ENCODE measurements at places on chromosomes 6 and 20.

DNA sequence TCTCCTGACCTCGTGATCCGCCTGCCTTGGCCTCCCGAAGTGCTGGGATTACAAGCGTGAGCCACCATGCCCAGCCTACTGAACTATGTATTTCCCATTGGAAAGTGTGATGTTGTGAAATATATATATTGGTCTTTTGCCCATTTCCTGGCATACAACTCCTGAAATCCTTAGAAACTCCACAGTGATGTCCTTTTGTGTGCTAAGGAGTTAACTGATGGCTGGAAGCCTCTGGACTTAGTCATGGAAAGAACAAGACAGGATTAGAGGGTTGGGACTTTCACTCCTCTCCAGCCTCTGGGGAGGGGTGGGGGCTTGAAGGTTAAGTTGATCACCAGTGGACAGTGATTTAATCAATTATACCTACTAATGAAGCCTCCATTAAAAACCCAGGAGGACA is 7.1 kb downstream of the PANK2 start:
- DNase-seq: no peak

DNA sequence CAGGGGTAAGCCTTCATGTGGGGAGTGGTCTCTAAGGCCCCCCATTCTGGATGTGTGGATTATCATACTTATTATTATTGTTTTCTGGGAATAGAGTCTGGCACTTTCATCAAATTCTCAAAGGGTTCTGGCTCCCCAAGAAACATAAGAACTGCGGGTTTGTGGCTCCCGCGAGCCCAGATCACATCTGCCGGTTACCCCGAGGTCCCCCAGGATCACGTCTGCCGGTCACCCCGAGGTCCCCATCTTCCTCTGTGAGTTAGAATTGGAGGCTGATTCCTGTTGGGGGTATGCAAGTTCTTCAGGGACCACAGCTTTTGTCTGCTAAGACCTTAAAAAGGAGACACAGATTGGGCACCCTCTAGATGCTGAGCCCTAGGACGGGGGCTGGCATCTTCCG is 116.7 kb upstream of the FRMD1 start:
- no peak for DNase-seq

DNA sequence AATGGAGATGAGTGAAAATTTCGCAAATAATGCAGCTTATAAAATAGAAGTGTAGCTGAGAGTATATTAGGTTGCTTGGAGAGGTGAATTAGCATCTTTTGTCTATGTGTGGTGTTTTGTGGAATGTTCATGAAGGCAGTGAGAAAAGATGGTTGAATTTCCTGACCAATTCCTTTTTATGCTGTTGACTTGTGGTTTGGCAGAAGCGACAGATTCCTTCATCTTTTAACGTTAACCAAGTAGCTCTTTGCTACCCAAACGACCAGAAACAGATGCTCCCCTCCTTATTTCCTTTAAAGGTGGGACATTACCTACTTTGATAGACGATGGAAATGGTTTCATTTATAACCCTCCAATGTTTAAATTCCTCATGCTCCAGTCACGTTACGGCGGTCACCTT is 390.5 kb downstream of the QKI start:
- no peak for DNase-seq

- DNase-seq: no peak
Measured at GRCh38 chr20:51631011-51631950, 88.8 kb upstream of the NFATC2 start.

GRCh38 chr6:57255451-57256169 is 33.5 kb upstream of the RAB23 start:
- DNase-seq: no peak

DNA sequence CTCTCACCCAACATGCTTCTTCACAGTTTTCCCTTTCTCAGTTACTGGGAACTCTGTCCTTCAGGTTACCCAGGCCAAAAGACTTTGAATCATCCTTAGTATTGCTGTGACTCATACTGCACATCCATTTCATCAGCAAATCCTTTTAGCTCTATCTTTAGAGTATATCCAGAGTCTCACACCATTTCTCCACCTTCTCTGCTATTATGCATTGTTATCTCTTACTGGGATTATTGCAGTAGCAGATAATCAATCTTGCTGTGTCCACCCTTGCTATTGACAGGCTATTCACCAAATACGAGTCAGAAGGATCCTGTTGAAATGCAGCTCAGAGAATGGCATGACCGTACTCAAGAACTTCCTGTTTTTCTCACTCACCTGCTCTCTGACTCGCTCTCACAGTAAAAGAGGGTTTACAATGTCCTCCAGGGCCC is 57.3 kb downstream of the BCKDHB start:
- no peak for DNase-seq

DNA sequence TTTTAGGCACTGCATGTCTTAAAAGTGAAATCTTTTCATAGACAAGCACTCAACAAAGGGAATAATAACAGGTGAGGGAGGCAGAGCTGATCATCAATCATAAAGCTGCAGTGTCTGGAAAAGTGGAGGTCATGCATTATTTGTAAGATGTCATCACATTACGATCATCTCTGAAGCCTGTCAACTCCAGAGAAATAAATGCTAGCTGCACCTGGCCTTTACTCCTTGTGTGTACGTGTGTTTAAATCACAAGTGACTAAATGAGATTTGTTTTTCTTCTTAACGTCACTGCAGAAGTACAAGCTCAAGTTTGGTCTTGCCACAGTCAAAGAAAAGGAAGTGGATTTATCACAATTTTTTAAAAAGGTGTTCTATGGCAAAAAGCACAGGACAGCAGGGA is 275.5 kb upstream of the SGK1 start:
- DNase-seq: no peak

- DNase-seq: no peak
Measured at GRCh38 chr6:166851911-166852310, 104.4 kb downstream of the RNASET2 start.

DNA sequence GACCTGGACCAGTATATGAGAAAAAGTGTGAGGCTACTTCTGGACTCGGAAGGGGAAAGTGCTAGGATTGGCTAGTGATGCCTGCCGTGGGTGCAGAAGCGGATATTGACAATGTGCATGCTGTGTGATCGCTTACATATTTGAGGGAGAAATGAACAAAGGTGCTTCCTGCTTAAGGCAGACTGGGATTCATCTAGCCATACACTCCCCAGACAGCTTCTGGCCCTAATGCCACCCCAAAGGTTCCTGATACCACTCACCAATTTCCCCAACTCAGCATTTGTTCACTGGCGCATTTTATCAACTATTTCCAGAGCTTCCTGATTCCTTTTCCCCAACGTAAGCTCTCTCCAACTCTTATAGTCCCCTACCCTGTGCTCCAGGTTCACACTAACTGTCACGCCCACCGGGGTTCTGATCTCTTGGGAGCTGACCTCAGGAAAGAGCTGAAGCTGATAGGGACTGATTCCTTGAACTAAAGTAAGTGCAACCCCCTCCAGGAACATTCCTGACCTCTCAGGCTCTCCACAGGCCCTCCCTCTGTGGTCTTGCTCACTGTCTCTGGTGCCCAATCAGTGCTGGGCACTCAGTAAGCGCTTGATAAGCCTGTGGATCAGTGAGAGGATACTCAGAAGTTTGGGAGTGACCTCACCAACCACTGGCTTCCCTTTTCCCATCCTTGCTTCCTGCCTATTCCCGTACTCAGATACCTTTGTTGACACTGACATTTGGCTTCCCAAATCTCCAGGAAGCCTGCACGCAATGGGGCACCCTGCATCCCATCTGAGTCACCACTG is 73.3 kb downstream of the MRPL14 start:
- DNase-seq: no peak

All from frontal cortex (tissue), 4 donors.